ENCODE measurements at places on chromosomes 6 and 20.

DNA sequence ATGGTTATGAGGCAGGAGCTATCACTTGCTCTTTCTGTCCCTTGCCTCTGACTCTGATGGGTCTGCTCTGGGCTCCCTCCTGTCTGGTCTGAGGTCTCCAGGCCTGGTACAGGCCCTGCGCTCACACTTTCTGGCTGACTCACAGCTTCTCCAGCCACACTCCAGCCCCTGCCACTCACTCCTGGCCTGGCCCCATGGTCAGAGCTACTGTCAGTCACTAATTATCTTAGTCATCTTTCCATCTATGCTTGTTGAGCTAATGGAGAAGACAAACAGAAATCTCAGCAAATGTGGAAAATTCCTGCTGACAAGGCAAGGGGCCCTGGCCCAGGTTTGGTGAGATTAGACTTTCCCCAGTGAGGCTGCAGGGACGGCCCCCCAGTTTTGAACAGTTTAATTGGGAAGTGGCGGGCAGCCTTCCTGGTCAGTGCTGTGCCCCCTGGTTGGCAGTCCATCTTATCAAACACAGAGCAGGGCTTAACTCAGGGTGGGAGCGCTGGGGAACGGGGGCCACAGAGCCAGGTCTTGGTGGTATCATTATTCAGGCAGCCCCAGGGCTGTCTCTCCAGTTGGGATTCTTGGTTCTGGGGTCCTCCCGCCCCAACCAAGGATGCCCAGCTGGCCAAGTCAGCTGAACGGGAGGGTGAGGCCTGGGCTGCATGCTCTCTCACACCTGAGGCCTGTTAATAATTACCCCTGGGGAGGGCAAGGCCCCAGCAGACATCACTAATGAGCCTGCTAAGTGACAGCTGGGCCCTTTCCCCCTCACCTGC, 63.4 kb downstream of the VEGFA start:
- DNase-seq = no peak

- DNase-seq = no peak
Observed at GRCh38 chr6:61193771-61194170, 1092.3 kb downstream of the KHDRBS2 start.

- no peak for DNase-seq
Observed at GRCh38 chr6:151490996-151491395, 2.8 kb upstream of the CCDC170 start.

- no peak for DNase-seq
Observed at GRCh38 chr6:33206027-33206863, 1.8 kb downstream of the HSD17B8 start.

DNA sequence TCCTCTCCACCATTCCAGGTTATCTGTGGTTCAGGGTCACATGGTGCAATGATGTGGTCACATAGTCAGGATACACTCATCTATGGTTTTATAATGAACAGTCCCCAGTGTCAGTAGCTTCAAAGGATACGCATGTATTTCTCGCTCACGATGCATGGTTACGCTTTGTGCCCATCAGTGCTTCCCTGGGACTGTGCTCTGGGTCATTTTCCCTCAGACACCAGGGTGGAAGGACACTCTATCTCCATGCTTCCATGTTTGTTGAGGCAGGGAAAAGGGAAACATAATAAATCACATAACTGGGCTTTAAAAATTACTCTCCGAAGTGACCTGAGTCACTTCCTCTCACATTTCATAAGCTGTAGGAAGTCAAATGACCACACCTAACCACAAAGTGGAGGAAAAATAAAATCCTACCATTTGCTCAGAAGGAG, 394.8 kb upstream of the NOX3 start:
- no peak for DNase-seq

GRCh38 chr20:23205211-23205610, 119.1 kb upstream of the CD93 start:
- DNase-seq = no peak

DNA sequence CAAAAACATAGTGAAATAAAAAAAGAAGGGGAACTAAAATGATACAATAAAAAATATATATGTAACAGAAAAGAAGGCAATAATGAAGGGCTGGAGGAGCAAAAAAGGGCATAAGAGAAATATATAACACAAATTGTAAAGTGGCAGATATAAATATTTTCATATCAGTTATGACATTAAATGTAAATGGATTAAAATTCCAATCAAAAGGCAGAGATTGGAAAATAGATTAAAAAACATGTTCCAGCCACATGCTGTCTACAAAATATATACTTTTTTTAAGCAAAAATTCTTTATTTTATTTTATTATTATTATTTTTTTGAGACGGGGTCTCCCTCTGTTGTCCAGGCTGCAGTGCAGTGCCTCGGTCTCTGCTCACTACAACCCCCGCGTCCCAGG, 23.9 kb upstream of the NT5E start:
- no peak for DNase-seq

- DNase-seq = no peak
Observed at GRCh38 chr20:50431066-50431450, 79.1 kb upstream of the PTPN1 start.

Measured in DMS 273 treated with DMSO at 0.1 percent for 48 hours (cell line).